ENCODE measurements at places on chromosomes 3 and 15.
A peak's percentile ranks its signal among the peaks of the same experiment; 100 is the strongest.

DNA sequence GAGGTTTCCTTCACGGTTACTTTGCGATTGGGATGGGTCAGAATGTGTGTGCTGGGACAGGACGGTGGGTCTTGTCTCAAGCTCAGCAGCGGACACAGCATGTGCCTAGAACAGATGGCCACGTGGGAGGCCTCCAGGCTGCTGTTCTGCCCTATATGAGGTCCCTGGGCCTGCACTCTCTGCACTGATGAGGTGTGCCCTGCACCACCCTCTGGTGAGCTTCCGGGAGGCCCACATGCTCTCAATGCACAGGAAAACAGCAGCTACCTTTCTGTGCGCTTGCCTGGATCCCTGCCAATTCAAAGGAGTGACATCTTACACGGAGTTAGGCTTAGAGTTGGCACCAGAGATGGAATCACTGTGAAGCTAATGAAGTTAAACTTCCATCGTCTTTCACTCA is 59.8 kb downstream of the BOC start:
- no peak overlapping the region for H3K4me3 ChIP-seq
- no peaks in the 10 kb centered on the region for H3K36me3 ChIP-seq
- H3K27me3 ChIP-seq = no peaks in the 10 kb centered on the region
- peaks cover 7% of the 10 kb centered on the region for H3K4me1 ChIP-seq
- no peak overlapping the region for H3K27ac ChIP-seq

GRCh38 chr3:186220911-186221645 is 112.2 kb upstream of the ETV5 start:
- H3K36me3 ChIP-seq = no peaks in the 10 kb centered on the region
- no peak for DNase-seq
- H3K27ac ChIP-seq = no peak overlapping the region
- H3K27me3 ChIP-seq = peaks cover 23% of the 10 kb centered on the region
- peaks cover 6% of the 10 kb centered on the region for H3K4me1 ChIP-seq

GRCh38 chr15:40337597-40337996 is 3.1 kb downstream of the CCDC9B start:
- H3K27ac ChIP-seq = no peak overlapping the region
- no peak overlapping the region for H3K4me3 ChIP-seq
- no peaks in the 10 kb centered on the region for H3K36me3 ChIP-seq
- DNase-seq = no peak

DNA sequence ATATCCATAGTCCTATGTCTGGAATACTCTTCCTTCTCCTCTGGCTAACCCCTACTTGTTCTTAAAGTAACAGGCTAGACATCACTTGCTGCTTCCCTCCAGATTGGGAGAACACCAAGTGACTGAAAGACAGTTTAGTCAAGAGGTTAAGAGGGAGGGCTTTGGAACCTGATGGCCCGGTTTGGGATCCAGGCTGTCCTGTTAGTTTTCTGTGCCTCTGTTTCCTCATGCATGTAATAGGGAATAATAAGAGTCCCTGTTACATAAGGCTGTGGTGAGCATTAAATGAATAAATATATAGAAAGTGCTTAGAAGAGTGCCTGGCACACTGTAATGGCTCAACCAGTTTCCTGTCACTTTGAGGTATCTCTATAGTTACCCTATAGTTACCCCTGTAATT is 66.3 kb downstream of the TAMM41 start:
- H3K27me3 ChIP-seq = no peaks in the 10 kb centered on the region
- no peak overlapping the region for H3K27ac ChIP-seq
- DNase-seq = no peak
- no peak overlapping the region for H3K4me3 ChIP-seq
- peaks cover 15% of the 10 kb centered on the region for H3K36me3 ChIP-seq
- peaks cover 12% of the 10 kb centered on the region for H3K4me1 ChIP-seq

DNA sequence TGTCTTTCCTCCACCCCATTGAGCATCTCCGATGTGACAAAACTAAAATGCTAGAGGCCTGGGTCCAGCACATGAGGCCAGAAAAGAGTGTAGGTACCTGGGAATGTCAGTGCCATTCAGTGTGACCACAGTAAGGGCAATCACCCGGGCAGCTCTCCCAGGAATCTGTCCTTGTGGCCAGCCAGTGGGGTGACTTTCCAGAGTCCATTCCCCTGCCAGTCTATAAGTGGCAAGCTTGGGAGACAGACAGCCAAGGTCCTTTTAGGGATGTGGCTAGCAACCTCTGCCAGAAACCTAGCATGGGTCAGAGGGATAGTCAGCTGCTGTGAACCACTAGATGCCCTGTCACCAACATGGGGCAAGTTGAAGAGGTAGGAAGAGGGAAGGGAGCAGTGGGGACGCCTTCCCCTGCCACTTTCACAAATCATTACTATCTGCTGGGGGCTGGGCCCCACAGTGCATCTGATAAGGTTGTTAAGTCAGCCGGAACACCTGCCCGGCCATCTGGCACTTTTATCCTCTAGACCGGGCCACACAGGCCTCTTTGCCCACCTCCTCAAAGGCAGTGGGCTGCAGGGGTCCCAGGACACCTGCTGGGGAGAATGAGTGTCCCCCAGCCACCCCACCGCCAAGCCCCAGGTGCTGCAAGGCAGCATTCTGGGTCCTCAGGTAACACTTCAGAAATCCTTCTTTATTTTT is 24.8 kb upstream of the DET1 start:
- no peaks in the 10 kb centered on the region for H3K4me1 ChIP-seq
- H3K4me3 ChIP-seq = no peak overlapping the region
- DNase-seq = no peak

DNA sequence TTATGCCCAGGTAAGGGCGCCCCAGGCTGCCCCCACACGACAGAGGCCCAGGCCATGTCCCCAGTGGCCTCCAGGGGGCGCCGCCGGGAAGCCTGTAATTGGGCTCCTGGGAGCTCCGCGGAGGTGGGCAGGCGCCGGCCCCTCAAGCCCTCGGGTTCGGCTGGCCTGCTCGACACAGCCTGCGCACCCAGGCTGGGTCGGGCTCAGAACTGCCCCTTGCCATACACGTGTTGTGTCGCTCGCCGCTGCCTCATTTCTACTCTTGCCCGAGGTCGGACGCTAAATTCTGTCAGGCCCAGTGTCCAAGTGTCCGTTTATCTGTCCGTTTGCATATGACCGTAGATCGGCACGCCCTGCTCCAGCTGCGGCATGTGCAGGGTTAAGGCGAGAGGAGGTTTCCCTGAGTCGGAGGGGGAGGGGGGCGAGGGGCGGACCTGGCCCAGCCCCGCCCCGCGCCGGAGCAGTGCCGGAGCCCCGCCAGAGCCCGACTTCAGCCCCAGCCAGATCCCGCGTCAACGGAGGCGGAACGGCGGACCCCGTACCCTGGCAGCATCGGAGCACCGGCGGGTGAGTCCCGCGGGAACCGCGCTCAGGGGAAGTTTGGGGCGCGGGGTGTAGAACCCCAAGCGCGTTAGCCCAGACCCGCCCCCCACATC is at the start of gene KLHDC8B:
Gene KLHDC8B (plus strand): TSS at position 480 of the 656 bp plus-strand sequence. CDS start 1,172 bp downstream, outside the sequence.
- H3K4me3 ChIP-seq = peak within 1 kb of the TSS; percentile 67
- H3K4me1 ChIP-seq = peaks cover 22% of the 10 kb centered on the region
- H3K27me3 ChIP-seq = peaks cover 8% of the 10 kb centered on the region
- peak within 1 kb of the TSS; percentile 83 for H3K27ac ChIP-seq
- no peaks in the 10 kb centered on the region for H3K36me3 ChIP-seq
- DNase-seq = peak; percentile 71

GRCh38 chr3:8451696-8452095 is 49.9 kb upstream of the LMCD1 start:
- DNase-seq = no peak
- H3K4me1 ChIP-seq = no peaks in the 10 kb centered on the region
- H3K36me3 ChIP-seq = no peaks in the 10 kb centered on the region
- H3K27me3 ChIP-seq = peaks cover 5% of the 10 kb centered on the region
- H3K4me3 ChIP-seq = no peak overlapping the region

GRCh38 chr3:5462086-5462485 is 274.6 kb downstream of the EDEM1 start:
- H3K4me1 ChIP-seq = no peaks in the 10 kb centered on the region
- DNase-seq = no peak
- H3K27ac ChIP-seq = no peak overlapping the region
- H3K36me3 ChIP-seq = no peaks in the 10 kb centered on the region
- no peak overlapping the region for H3K4me3 ChIP-seq
- no peaks in the 10 kb centered on the region for H3K27me3 ChIP-seq

DNA sequence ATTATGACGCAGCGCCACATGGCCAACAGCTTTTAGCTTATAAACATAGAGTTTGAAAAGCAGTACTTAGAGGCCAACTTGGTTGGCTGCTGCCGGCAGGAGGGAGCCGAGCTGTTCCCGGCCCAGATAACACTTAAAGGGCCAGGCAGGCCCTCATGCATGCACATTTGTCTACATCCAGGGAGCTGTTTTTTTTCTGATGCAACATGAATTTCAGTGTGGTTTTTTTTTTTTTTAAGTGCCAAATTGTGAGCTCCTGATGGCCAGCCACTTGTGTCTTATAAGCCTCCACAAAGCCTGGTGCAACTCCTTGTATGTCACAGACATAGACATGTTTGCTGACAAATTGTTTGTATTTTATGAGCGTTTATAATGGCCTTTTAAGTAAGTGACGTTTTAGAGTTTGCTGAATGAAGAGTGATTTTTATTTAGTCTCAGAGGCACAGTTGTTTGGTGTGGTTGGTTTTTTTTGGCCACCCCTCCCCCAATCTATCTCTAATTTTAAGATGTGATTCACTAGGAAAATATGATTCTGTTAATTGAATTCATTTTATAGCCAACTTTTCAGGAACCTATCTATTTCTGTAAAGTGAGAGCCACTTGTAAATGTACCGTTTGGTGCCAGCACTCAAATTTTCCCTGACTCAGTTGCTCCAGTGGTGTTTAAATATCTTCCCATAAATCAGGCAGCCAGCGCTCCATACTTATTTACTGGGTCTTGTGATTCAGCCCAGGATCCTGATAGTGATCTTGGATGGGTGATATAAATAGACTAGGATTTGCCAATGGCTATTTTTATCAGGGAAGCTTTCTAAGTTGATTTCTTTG is 134.3 kb downstream of the VGLL4 start:
- H3K27me3 ChIP-seq = no peaks in the 10 kb centered on the region
- no peak overlapping the region for H3K27ac ChIP-seq
- peaks cover 6% of the 10 kb centered on the region for H3K36me3 ChIP-seq
- no peaks in the 10 kb centered on the region for H3K4me1 ChIP-seq
- H3K4me3 ChIP-seq = no peak overlapping the region

- DNase-seq = no peak
- peaks cover 17% of the 10 kb centered on the region for H3K4me1 ChIP-seq
- H3K27me3 ChIP-seq = no peaks in the 10 kb centered on the region
- no peaks in the 10 kb centered on the region for H3K36me3 ChIP-seq
Measured at GRCh38 chr3:23747841-23748240, 57.9 kb upstream of the UBE2E1 start.

GRCh38 chr3:137000039-137000438 is 42.3 kb downstream of the IL20RB start:
- H3K4me1 ChIP-seq = peaks cover 7% of the 10 kb centered on the region
- no peaks in the 10 kb centered on the region for H3K36me3 ChIP-seq
- DNase-seq = no peak

DNA sequence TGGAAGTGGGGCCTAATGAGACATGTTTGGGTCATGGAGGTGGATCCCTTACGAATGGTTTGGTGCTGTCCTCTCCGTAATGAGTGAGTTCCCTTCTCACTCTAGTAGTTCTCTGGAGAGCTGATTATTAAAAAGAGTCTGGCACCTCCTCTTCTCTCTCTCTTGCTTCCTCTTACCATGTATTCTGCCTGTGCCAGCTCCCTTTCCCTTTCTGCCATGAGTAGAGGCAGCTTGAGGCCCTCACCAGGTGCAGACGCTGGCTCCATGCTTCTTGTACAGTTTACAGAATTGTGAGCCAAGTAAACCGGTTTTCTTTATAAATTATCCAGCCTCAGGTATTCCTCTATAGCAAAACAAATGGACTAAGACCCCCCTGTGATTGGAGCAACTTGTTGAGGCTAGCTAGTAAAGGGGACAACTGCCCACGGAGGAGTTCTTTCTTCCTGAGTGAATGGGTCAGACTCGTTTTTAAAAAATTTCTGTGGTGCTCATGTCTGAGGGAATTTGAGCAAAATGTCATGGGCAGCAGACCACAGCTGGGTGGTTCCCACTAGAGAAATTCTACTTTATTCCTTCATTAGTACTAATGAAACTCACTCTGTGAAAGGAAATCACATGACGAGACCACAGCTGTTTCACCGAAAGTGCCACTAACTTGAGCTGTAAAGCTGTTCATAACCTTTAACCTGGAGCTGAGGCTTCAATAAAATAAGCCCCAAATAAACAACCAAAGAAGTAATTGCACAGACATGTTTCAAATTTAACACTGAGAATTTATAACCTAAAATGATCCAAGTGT is 210.0 kb downstream of the NFKBIZ start:
- H3K27ac ChIP-seq = peak overlapping the region; percentile 44
- no peaks in the 10 kb centered on the region for H3K27me3 ChIP-seq
- peak; percentile 37 for DNase-seq
- H3K4me1 ChIP-seq = peaks cover 39% of the 10 kb centered on the region

Data from naive B cell (primary cell).